ENCODE measurements at places on chromosomes 5 and 9.

DNA sequence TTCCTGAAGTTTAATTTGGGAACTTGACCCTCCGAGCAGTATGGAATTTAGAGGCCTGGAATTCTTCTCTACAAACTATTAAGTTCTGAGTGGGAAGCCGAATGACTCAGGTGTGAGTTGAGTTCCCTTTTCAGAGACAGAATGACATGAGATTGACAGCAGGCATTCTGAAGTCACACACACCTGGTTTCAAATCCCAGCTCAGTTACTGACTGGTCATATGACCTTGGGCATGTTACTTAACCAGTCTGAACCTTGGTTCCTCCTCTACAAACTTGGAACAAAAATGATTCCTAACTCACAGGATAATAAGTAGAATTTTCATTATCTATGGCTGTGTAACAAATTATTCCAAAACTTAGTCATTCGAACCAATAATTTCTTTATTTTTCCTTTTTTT, 45.5 kb upstream of the GPBP1 start:
- no peak for DNase-seq

DNA sequence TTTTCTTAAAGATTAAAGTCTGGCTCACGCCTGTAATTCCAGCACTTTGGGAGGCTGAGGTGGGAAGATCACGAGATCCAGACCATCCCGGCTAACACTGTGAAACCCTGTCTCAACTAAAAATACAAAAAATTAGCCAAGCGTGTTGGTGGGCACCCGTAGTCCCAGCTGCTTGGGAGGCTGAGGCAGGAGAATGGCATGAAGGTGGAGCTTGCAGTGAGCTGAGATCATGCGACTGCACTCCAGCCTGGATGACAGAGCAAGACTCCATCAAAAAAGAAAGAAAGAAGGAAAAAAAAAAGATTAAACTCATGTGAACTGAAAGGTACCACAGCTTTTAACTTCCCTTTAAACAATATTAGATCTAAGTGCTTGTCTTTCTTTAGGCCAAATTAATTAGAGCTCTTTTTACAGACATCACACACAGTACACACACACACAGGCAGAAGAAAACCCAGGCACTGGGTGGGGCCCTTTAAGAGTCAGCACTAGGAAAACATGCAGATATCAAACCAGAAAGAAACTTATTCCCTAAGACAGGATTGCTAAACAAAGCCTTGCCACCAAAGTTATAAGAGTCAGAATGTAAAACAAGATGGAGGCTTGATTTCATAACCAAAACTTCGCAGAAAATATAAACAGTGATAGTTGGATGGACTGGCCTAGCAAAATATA, 29.3 kb upstream of the UHRF2 start:
- no peak for DNase-seq

DNA sequence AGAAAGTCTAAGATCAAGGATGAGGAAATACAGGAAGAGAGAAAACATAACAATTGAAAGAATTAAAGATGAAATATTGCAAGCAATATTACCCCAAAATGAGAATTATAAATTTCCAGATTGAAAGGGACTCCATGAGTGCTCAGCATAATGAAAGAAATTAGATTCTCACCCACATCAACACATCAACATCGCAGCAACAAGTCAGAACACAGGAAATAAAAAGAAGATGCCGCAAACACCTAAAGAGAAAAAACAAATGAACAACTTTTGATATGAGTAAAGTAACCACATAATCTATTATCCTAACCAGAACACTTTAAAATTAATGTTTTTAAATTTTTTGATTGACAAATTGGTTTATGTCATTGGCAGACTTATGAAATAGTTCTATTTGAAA, 318.3 kb upstream of the PTGER4 start:
- DNase-seq = no peak

DNA sequence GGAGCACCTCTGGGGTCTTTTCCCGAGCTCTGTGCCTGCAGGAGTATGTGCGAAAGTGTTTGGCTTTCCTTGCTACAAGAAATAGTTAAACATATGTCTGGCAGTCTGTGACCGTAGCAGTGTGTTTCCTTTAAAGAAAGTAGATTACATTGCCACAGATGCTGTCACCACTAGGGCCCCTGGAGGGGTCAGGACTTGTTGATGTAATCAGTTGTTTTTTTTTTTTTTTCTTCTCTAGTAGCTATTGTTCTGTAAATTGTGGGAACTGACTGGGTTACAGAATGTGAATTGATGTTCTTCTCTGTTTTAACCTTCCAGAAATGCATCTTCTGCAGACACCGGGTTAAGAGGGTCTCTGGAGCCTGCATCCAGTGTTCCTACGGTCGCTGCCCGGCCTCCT, 345.6 kb downstream of the KDM4C start:
- DNase-seq = no peak

- no peak for DNase-seq
Observed at GRCh38 chr5:64286381-64286780, 120.7 kb downstream of the RNF180 start.

DNA sequence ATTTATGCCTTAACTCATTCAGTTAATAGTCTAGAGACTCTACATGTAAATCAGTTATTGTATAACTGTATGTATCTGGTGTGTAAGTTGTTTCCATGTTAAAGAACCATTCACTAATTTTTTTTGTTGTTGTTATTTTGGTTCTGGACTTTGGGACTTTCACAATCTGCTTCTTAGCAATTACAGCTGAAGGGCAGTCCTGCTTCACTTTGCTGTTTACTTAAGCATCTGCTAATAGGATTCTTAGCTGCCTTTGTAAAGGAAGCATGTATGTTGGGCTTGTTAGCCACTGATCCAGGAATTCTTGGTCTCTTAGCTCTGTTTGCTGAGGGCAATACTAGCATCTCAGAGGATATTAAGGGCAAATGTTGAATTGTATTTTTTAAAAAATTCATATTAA, 97.0 kb downstream of the FOCAD start:
- DNase-seq = no peak

GRCh38 chr9:35863583-35863982, 6.6 kb downstream of the OR13J1 start:
- no peak for DNase-seq

DNA sequence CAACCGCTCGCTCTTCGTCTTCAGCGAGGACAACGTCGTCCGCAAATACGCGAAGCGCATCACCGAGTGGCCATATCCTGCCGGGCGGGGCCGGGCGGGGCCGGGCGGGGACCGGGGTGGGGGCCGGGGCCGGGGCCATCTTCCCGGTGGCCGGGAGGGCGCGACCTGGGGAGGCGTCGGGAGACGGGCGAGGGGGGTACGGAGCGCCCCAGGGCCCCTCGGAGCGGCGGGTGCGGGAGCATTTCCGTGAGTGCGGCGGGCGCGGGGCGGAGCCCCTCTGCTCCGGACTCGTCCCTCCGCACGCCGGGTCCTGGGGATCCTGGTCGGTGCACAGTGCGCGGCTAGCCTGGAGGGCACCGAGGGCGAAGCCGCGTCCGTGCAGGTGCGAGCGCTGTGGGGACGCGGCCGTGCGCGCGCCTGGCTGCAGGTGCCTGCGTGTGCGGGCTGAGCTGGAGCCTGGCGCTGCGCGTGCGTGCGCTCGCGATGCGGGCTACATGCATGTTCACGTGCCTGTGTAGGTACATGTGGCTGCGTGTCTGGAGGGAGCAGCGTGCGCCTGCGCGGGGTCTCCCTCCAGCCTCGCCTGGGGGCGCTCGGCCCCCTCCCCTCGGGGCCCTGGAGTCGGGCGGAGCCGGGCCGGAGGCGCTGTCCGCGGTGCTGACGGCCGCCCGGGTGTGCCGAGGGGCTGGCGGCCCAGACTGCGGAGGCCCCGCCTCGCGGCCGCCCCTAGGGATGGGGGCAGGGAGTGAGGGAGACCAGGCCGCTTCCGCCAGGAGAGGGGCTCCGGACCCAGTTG, 762 bp downstream of the CACNA1B start:
- DNase-seq = peak; percentile 72
